Stimulated activated CD8-positive, alpha-beta memory T cell treated with anti-CD3 and anti-CD28 coated beads, Interleukin-15, amount 100 ng/mL, for 24 hours (primary cell): ENCODE measurements at places on chromosomes 5 and 9.

DNA sequence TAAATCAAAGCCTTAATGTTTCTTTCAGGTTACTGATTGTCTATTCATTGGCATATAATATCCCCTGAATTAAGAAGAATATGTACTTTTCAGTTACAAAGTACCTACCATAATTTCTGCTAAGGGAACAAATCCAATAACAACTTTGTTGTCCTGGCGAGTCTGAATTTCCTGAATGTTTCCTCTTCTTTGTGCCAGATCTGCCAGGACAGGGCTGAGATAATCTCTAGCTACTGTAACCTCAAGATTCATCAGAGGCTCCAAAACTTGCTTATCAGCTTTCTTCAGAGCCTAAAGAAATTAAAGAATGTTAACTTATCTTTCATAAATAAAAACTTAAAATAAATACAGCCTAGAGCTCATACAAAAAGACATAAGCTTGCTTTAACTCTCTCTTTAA is 37.2 kb downstream of the HEXB start:
- no peak for DNase-seq

DNA sequence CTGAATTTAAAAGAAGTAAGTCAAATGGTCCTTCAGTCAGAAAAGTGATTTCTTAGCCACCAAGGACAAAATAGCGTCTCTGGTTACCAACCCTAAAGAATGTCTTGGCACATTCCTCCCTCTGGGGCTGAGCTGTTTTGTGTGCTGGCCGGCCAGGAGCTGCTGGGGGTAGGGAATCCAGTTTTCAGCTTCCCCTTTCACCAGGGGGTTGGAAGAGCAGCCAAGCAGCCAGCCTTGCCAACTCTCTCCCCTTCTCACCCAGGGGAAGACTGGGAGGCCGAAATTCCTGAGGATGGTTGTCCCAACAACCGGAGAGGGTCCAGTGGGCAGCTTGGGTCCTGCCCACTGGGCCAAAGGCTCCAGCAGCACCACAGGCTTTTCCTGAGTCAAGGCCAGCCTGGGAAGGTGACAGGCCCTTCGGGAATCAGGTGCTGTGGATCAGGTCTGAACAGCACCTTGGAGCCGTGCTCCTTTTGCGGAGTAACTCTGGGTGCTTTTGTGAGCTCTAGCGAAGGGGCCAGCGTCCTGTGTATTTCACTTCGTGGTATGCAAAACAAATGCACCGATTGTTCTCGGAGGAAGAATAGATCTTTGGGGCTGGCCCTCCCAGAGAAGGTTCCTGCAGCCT is 4.2 kb downstream of the WWC1 start:
- no peak for DNase-seq

DNA sequence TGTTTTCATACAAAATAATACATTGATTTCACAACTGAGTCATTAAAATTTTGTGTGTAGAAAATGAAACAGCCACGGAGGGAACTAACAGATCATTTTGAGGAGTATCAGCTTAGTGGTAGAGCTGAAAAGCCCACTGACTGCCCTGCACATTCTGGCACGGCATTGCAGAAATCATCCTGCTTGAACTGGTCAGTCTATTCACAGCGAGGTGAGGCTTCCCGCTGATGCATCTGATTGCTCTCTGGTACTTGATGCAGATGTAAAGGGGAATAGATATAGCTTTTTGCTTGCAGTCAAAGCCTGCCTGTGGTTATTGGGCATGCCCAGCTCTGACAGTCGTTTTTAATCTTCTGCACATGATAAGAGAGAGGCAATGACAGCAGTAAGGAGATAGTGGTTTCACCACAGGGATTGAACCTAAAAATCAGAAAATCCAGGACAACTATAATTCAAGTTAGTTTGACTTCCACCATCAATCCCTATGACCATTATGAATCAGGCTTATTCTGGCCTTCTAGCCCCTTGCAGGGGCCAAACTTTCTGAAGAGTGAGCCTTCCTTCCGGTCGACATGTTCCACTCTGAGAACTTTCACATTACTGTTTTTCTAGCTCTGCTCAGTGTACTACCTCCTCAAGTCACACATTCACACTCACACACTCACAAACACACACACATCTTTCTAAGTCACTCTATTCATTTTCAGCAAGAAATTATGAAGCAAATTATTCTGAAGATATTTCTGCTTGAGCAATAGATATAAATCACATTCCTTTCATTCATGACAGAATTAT is 782.8 kb upstream of the NUDT12 start:
- no peak for DNase-seq

DNA sequence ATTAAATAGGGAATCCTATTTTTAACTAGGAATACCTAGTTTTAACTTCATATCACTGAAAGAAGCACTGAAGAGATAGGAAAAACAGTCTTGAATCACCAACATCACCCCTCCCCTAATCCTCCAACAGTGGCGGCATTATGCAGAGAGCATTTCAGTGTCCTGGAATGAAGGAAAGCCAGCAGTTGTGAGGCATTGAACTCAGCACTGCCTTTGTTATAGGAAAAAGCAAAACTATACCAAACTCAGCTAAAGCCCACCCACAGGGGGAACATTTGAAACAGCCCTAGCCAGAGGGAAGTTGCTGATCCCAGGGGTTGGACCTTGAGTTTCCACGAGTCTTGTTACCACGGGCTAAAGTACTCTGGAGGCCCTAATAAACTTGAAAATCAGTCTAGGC is 310.6 kb upstream of the EDIL3 start:
- no peak for DNase-seq

DNA sequence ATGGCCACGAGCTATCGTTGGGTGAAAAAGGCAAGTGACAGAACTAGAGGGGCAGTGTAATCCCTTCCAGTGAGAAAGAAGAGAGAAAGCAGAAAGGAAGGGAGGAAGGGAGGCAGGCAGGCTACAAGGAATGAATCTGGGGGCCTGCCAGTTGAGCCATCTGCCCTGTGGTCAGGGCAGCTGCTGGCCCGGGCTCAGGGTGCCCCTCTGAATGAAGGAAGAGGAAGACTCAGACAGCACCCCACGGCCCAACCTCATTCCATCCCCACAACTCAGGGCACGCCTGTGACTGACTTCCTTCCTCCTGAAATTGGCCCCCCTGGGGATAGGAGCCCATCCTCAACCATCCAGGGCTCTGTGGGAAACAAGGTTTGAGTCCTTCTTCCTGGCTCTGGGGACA is 20.3 kb upstream of the FLT4 start:
- no peak for DNase-seq

GRCh38 chr9:20538956-20539355 is 83.3 kb downstream of the MLLT3 start:
- no peak for DNase-seq

DNA sequence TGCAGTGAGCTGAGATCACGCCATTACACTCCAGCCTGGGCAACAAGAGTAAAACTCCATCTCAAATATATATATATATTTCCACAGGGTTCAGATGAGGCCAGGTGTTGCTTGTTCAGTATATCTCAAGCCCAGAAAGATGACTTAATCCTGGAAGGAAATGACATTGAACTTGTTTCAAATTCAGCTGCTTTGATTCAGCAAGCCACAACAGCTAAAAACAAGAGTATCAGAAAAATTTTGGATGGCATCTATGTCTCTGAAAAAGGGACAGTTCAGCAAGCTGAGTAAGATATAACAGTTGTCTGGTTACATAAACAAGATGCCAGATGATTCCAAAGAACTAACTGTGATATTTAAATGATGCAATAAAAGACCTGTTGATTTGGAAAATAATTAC is 352.0 kb downstream of the KCTD16 start:
- DNase-seq, result no peak

GRCh38 chr9:89357331-89358197 is 39.3 kb downstream of the SECISBP2 start:
- no peak for DNase-seq

DNA sequence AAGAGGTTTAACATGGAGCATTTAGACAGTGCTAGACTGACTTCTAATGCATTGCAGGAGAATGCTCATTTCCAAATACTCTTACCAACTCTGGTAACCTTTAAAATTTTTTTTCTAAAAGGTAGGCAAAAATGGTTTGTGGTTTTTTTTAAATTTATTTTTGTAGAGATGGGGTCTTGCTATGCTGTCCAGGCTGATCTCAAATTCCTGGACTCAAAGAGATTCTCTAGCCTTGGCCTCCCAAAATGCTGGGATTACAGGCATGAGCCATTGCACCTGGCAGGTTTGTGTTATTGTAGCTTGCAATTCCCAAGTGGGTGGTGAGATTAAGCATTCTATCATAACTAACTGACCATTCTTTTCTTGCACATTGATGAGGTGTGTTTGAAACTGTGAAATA is 43.0 kb upstream of the TBC1D2 start:
- no peak for DNase-seq

- no peak for DNase-seq
These were observed 19.9 kb downstream of the URM1 start for GRCh38 chr9:128390813-128391711.

GRCh38 chr9:134590240-134591081 is 51.1 kb upstream of the COL5A1 start:
- DNase-seq, result no peak

DNA sequence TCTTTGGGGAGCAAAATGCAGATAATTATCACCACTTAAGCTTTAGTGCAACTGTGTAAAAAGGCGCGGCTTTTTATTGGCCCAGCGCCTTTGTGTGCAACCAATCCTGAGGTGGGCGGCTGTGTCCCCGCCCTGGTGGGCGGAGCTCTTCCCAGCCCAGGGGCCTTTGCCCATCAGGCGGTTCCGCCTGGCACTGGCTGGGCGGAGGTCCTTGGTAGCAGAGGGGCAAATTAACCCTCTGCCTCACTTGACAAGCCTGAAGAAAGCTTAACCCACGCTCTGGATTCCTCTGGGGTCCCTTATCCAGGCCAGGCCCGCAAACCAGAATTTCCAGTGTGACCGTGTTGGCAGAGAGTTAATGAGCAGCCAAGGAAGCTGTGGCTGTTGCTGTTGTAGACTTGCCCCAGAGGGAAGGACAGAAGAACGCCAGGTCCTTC is 12.8 kb upstream of the NIPAL4 start:
- DNase-seq, result no peak

- DNase-seq, result no peak
These were observed 6.7 kb downstream of the KIF2A start for GRCh38 chr5:62312674-62313073.
